NCI-H748 treated with DMSO at 0.1 percent for 48 hours (cell line): ENCODE measurements at places on chromosomes 1 and 21.

GRCh38 chr1:166133276-166133841 is 33.4 kb downstream of the FAM78B start:
- no peak for DNase-seq

- no peak for DNase-seq
Observed at GRCh38 chr1:110626889-110627288, 20.7 kb upstream of the KCNA2 start.

- no peak for DNase-seq
Observed at GRCh38 chr1:167345386-167345733, 124.7 kb downstream of the POU2F1 start.

- DNase-seq, result no peak
Observed at GRCh38 chr1:229155472-229155871, 115.4 kb upstream of the RAB4A start.

DNA sequence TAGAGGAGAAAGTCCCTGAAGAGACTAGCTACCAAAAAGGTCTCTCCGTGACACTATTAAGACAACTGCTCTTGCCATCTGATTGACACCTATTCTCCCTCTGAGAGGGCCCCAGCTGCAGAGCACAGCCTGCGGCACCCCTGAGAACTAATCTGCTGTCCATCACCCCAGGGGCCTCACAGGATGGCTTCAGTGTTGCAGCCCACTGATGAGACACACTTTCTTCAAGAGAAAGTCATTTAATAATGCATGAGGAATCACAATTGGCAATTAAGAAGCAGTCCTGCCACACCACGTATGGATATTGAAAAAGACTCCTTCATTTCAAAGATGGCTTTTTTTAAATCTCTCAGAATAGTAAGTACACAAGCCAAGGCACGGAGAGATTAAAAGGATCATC is 48.9 kb downstream of the CAPN8 start:
- no peak for DNase-seq
